Activated CD4-positive, alpha-beta memory T cell treated with anti-CD3 and anti-CD28 coated beads for 36 hours (primary cell): ENCODE measurements at places on chromosomes 1 and 21. TPM values are rescaled to one million over a fixed set of nuclear protein-coding genes. Genes with fewer than 3 reads are reported as not detected.
A peak's percentile ranks its signal among the peaks of the same experiment; 100 is the strongest.

Gene ACTL8
- total RNA-seq = not detected

- no peak for DNase-seq
These were observed 10.7 kb upstream of the GPR25 start for GRCh38 chr1:200861937-200862647.

GRCh38 chr1:236148470-236148845 lies 6.1 kb downstream of the GPR137B start:
- DNase-seq = no peak

DNA sequence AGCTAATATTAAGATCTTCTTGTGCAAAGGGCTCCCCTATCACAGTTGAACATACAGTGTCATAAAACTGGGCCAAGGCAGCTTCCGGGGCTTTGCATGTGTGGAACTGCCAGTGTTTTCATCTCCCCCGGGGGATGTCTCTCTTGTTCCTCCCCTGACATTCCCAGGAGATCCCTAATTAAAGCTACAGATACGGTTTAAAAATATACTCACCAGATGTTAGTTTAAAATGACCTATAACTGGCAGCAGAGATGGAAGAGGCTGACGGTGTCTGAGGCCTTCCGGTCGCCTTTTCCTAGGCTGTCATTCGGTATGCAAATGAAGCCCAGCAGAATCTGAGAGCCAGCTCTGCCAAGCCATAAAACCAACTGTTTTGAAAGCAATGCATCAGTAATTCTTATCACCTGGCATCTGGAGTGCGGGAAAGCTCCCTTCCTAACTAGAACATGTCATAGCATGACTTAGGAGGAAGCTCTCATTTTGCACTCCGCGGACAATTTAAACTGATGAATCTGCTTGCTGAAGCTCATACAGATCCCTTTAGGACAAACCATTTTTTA lies 436.5 kb upstream of the VAMP3 start:
- no peak for DNase-seq

Gene LCE2C
- not detected for total RNA-seq

DNA sequence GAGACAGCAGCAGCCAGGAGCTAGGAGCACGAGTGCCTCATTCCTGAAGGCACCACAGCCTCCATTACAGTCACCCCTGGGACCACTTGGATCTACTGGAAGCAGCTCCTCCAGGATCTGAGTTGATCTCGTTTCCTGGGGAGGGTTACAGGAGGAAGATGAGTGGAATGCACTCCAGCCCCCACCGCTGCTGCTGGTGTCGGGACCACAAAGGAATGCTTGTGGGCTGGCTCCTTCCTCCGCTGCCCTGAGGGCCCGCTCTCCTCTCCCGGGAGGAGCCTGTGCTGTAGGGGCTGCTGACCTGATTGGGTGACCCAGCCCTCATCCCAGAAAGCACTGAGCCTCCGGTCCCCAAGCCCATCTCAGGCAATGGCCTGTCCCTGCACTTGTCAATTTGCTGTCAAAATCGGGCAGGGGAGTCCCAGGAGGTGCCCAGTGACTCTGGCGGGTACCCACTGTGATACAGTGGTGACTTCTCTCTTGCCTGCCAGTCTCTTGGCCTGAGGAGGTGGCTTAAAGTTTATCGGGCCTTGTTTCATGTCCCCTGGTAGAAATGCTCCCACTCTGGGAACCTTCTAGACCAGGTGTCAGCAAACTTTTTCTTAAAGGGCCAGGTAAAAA lies 23.1 kb downstream of the IL10RB start:
- no peak for DNase-seq

Gene DAB1
- total RNA-seq = 0.24 TPM

Gene PTGFR
- total RNA-seq = not detected

Gene RNF186
- total RNA-seq = not detected

Gene LCE3E
- total RNA-seq = not detected

DNA sequence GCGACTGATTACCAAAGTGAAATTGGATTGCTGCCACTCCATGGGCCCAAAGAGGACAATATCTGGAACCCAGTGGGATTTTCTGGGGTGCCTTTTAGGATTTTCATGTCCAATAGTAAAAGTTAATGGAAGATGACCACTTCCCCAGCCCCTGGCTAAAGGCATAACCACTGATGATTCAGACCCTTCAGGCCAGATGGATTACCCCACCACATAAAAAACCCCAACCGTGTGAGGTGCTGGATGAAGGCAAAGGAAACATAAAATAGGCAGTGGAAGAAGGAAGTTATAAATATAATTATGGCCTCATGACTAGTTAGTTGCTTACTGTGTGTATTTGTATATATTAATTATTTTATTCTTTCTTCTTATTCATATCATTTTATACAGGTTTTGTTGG lies 40.2 kb upstream of the IL10 start:
- DNase-seq = no peak

- DNase-seq = peak; percentile 95
These were observed 38.2 kb downstream of the URB2 start for GRCh38 chr1:229664133-229664689.

GRCh38 chr1:98453066-98453465 lies 208.5 kb upstream of the SNX7 start:
- DNase-seq = no peak

- DNase-seq = no peak
These were observed 8.2 kb downstream of the DVL1 start for GRCh38 chr1:1340791-1341548.

- DNase-seq = no peak
These were observed 163.6 kb downstream of the ST6GALNAC3 start for GRCh38 chr1:76238094-76238628.

DNA sequence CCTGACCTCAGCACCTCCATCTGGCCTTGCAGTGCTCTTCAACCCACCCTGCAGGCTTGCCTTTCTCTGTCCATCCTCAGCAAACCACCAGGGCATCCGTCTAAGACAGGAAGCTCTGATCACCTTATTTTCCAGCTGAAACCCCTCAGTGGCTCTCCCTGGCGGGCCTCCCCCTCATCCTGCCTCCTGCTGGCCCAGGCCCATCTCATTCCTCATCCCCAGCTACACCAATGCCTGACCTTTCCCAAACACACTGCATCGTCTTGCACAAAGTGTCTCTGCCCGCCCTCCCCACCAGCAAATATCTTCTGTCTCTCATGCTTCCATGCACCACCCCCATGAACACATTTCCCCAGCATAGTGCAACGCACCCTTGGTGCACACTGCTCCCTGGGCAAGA lies 205.0 kb downstream of the TOMM20 start:
- peak; percentile 6 for DNase-seq

Gene OR14A16
- not detected for total RNA-seq

- no peak for DNase-seq
These were observed 255.5 kb downstream of the CTH start for GRCh38 chr1:70666381-70667140.

Gene EGLN1
- total RNA-seq = 15.8 TPM

- no peak for DNase-seq
These were observed 80.5 kb upstream of the VAV3 start for GRCh38 chr1:108045460-108045859.

DNA sequence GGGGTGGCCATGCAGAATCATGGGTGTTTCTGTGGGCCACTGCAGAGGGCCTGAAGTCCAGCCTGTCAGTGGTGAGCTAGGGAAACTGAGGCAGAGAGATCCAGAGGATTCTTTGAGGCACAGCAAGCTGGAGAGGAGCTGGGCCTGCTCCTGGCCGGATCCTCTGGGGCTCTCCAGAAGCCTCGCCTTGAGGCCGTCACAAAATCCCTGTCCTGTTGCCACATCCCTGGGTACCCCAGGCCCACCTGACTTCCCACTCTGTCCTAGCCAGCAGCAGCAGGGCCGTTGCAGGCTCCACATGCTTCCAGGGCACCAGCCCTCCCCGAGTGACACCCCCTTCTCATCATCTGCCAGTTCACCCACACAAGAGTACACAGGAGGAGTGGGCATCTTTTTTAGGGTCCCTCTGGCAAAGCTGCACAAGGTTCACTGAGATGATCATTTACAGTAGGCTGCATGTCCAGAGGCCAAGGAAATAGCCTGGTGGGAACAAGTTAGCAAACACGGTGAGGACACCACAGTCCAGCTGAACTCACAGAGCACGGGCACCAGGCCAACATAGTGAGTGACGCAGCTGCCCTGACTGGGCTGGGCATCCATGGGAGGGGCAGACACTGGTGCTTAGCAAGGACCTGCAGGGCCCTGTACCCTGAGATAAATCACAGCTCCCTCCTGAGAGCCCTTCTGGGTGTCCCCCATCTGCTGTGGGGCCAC lies 25.1 kb upstream of the TSPEAR start:
- DNase-seq = no peak

DNA sequence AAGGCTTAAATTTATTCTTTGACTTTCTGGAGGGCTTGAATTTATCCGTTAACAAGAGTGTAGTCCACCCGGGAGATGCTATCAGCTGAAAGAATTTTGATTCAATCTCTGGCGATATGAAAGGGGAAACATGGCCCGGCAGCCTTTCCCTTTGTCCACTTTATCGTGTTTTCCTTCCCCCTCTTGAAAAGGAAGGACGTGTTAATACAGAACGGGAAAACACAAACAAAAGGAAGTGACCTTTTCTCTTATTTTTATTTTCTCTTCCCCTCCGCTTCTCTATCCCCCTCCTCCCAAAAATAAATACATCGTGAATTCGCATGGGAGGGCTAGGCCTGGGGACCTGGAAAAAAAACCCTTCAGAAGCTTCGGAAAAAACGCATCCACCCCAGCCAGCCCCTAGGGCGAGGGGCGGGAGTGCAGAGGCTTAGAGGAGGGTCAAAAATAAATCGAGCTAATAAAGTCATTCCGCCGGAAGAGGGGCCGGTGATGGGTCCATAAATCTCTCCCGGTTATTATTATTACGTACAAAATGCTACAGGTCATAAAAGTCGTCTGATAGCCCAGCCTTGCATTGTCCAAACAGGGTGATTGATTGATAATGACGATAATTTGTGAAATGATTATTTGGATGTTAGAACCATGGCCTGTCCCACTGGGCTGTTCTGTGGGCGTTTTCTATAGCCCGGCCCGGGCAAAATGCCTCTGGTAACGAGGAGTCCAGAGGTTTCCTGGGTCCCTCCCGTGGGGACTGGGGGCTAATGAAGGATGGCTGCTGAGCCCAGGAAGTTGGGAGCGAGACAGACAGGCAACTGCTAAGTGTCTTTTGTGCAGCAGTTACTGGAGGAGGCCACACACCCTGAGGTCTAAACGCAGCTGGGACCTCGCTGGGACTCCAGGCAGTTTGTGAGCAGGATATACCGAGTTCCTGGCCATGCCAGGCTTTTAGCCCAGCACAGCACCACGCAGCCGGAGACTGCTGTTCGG lies 179.4 kb downstream of the PRDM16 start:
- DNase-seq = no peak

DNA sequence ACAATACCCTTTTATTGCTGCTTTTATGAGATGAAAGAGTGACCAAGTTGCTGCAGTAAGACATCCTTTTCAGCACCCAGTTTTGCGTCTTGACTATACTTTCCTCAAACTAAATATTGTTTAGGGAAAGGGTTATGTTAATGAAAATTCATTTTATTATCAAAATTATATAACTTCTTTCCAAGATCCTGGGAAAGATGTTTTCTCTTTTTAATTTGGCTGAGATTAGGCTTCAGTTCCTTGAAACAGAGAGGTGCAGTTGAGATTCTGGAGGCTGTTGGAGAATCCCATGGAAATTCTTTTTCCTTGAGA lies 91.6 kb upstream of the KCNA3 start:
- no peak for DNase-seq

Gene TENT5C
- 13.8 TPM for total RNA-seq

DNA sequence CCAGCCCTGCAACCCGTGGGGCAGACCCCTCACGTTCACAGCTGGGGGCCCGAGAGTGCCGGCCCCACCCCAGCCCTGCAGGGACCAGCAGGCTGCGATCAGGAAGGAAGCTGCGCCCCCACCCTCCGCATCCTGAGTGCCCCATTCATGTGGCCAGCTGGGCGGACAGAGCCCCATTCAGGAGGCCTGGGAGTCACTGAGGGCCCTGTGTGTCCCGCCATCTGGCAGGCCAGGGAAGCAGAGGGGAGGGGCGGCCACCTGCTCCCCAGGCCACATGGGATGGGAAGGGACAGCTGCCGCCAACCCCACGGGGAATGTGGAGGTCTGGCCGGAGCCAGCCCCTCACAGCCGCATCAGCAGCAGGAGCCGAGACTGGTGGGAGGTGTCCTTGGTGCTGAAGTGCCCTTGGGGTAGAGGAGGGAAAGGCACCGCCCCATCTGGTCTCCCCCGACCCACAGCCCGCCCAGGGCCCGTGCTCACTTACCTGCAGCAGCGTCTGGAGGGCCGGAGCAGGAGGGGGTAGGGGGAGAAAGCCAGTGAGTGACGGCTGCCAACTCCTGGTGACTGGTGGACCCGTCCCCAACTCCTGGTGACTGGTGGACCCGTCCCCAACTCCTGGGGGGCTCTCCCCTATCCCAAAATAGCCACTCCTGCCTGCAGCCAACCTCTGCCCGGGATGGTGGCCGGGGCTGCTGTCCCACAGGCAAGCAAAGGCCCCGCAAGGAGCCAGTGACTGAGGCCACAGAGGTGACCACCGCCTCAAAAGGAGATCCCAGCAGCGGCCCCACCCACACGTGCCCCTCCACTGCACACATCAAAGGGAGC lies 8.7 kb downstream of the ACAP3 start:
- no peak for DNase-seq

DNA sequence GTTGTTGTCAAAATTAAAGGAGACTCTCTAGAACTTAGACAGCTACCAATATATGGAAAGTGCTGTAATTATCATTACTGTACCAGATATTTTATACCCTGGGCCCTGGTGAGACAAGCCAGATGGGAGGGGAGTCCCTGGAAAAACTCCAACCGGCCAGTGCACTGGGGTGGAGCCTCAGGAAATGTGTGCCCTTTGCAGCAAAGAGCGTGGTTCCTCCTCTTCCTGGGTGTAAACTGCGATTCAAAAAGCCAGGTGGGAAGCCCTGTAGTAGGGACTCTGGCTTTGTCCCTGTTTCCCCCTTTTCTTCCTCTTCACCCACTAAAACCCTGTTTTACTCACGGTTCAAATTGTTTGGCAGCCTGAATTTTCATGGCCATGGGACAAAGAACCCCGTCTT lies 812.3 kb downstream of the PLA2G4A start:
- DNase-seq = no peak
